ENCODE measurements at places on chromosomes 16 and 17. TPM values are rescaled to one million over a fixed set of nuclear protein-coding genes. Genes with fewer than 3 reads are reported as not detected.

Gene CLN3
- polyA plus RNA-seq = 31.6 TPM

Gene NRN1L
- 2.6 TPM for polyA plus RNA-seq

- DNase-seq = no peak
Observed at GRCh38 chr16:4306470-4307214, 9.2 kb upstream of the GLIS2 start.

- DNase-seq = no peak
Observed at GRCh38 chr17:57902117-57902799, 52.4 kb upstream of the MRPS23 start.

- no peak for DNase-seq
Observed at GRCh38 chr17:77423589-77424451, 283.1 kb downstream of the SEC14L1 start.

GRCh38 chr16:78791011-78791410, 691.6 kb downstream of the WWOX start:
- no peak for DNase-seq

Data from brain (organoid and tissue), 16 donors.